ENCODE measurements at places on chromosomes 7 and 10. TPM values are rescaled to one million over a fixed set of nuclear protein-coding genes. Genes with fewer than 3 reads are reported as not detected.

Gene MLXIPL
- total RNA-seq = not detected

DNA sequence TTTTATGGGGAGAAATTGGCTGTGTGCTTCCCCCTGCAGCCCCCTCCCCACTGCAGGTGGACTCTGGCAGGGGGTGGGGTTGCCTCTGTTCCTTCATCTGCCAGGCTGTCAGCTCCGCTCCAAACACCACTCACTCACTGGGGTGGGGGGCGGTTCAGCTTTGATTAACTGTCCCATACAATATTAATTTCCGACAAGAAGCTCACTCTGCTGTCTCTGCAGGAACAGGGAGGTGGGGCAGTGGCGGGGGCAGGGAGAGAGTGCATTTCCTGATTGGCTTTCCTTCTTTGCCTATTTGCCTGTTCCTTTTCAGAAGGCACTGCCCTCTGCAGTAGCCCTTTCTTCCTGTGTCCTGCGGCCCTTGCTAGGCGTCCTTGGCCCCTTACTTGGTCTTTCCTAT lies 500.8 kb downstream of the PLXNA4 start:
- no peak for DNase-seq

Gene EZH2
- total RNA-seq = 10.6 TPM

DNA sequence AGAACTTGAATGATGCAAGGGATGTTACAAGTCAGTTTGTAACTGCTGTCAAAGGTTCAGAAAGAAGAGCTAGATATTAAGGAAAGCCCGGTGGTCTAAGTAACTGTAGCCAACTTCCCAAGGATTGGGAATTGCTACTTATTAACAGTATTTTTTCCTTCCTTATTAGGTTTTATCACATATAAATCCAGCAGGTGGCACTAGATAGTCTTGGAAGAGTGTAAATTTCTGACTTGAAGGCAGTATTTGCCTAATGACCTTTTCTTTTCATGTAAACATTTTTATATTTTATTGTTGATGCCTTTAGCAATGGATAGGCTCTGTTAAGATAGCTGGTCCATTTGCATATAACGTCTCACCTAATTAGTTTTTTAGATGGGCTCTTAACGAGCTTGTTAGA lies 51.2 kb downstream of the ANLN start:
- DNase-seq = peak; percentile 47

DNA sequence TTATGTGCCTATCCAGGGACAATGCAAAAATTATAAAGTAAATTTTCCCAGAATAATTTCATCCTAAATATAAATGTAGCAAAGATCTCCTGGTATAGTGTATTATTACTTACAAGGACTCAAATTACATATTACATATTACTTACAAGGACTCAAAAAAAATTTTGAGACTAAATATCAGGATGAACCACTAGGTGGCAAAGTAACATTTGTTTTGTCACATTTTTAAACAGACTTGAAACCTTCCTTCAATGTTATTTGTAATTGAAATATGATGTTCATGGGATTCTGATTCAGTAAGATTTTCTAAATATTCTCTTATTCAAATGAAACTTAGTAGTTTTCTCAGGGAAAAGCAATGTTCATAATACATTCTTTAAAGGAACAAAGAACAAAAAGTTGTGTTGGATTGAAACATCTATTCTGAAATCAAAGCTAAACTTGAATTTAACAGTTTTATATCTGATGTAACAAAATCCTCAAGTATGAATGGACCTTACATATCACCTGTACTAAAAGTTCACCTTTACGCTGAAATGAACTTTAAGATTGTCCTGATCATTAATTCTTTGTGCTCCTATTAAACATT lies 74.3 kb upstream of the GNAI1 start:
- peak; percentile 85 for DNase-seq

DNA sequence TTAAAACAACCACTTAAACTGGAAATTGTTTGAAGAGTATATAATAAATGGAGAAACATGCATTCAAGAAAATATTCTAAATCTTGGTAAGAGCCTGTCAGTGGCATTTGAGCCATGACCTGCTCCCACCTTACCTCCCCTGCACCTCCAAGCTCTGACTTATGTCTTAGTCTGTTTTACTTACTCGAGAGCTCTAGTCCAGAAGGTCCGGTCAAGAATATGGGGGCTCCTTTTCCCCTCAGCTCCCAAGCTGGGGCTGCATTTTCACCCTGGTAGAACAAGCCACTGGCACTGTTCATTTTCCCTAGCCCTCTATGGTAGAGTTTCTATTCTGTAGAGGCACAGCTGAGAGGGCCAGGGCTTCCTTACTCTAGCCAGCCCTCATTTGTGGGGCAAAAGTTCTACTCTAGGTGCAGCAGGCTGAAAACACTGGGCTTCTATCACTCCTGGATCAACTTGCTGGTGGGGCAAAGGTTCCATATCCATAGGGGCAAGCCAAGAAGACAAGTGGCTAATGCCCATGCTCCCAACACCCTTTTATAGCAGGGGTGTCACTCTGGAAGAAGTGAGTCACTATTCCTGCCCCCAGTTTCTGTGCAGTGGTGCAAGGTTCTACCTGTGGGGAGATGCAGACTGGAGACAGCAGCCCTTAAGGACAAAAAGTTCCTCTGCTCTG lies 40.6 kb downstream of the ZNF438 start:
- no peak for DNase-seq

Data from fibroblast of villous mesenchyme (primary cell).